ENCODE measurements at places on chromosomes 2 and 18.

- no peak for DNase-seq
Measured at GRCh38 chr2:69583321-69583833, 60.2 kb downstream of the AAK1 start.

DNA sequence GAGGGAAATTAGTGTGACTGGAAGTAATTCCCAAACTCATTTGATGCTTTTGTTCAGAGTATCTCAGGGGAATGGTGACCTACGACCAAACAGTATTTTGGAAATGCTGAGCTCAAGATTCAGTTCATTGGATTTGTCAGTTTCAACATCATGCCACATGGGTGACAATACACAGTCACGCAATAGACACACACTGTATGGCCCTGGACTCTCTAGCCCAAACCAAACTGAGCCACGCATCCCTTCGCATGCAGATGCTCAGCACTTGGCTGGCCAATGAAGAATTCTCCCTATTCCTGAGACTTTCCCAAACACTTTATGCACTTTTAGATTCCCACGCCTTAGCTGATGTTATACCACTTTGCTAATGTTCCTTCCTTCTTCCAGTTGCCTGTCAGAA, 10.0 kb downstream of the PDE1A start:
- no peak for DNase-seq

DNA sequence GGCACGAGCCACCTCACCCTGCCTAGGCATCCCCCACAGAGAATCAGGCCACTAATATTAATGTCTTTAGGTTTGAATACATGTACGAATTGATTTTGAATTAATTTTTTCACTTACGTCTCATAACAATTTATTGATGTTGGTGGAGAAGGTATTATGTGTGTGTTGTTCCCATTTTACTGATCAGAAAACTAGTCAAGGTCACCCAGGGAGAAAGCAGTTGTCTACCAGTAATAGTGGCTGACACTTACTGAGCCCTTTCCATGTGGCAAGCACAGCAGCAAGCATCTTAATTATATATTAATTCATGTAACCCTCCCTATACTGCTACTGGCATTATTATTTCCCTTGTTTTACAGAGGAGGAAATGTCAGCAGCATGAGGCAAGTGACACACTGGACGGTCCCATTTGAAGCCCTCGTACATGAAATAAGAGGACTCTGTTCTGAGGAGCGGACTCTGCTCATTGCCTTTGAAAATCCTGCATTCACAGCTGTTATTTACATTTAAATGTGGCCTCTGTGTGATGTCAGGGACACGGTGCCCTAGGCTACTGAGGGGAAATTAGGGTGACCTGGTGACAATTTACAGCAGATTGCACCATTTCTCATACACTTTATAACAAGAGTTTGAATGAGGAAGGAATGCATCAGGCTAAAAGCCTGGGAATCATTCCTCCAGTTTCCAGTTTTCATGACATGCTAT, 30.9 kb upstream of the KCNE4 start:
- DNase-seq, result no peak

DNA sequence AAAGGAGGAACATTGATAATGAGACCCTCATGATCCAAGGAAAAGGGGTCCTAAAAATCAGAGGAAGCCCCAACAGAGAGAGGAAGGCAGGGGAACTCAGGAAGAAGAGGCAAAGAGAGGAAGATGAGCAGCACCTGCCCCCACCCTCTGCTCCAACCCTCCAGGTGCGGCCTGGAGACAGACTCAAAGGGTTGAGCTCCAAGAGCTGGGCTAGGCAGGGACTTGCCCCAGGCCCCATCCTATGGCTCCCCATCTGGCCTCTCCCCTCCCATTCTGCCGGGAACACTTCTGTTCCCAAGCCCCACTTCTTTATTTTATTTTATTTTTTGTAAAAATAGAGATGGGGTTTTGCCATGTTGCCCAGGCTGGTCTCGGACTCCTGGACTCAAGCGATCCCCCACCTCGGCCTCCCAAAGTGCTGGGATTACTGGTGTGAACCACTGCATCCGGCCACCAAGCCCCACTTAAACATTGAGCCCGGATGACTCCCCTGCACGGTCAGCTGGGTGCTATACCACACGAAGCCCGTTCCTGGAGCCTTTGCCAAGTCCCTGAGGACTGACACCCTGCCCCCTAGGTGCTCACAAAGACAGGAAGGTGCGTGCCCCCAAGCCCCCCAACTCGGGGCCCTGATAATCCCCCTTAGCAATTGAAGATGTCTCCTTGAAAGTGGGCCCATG, 3.8 kb upstream of the GPR55 start:
- DNase-seq, result no peak

- DNase-seq, result no peak
Measured at GRCh38 chr2:128252501-128252900, 66.2 kb downstream of the HS6ST1 start.

DNA sequence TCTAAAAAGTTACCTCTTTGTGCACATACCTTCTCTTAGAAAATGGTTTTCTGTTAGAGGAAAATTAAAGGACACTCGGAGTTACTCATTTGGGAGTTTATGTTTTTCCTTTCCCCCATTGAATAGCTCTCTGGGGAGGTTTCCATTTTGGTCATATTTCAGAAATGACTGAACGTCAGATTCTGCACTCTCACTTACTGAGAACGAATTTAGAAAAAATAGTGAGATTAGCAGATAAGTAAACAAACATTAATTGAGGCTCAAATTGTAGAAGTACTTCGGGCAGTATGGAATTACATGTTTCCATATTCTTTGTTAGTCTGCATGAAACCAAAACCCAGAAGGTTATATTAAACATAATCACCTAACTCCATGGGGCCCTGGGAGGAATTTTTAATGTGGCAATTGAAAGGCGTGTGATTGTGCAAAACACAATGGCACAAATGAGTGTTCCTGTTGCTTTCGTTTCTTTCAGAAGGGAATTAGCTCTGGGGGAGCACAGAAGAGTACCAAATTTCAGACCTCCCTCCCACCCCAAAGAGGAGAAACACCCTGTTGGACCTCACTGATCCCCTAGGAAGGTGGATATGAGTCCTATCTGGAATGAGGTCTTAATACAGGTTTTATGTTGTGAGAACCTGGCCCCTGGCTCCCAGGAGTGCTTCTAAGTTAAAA, 212.3 kb downstream of the BCL2 start:
- no peak for DNase-seq

- peak; percentile 87 for DNase-seq
Measured at GRCh38 chr2:84958135-84959059, 12.6 kb upstream of the KCMF1 start.

DNA sequence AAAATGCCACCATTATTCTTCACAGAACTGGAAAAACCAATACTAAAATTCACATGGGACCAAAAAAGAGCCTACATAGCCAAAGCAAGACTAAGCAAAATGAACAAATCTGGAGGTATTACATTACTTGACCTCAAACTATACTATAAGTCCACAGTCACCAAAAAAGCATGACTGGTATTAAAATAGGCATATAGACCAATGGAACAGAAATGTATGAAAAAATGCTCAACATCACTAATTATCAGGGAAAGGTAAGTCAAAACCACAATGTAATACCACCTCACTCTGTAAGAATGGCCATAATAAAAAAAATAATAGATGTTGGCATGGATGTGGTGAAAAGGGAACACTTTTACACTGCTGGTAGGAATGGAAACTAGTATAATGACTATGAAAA, 158.6 kb downstream of the CDH2 start:
- DNase-seq, result no peak

GRCh38 chr2:37215250-37215649, 16.1 kb downstream of the CEBPZ start:
- DNase-seq, result no peak

- DNase-seq, result no peak
Measured at GRCh38 chr2:98881153-98881650, 54.8 kb downstream of the CRACDL start.

GRCh38 chr2:6580982-6581381, 284.7 kb downstream of the CMPK2 start:
- no peak for DNase-seq

DNA sequence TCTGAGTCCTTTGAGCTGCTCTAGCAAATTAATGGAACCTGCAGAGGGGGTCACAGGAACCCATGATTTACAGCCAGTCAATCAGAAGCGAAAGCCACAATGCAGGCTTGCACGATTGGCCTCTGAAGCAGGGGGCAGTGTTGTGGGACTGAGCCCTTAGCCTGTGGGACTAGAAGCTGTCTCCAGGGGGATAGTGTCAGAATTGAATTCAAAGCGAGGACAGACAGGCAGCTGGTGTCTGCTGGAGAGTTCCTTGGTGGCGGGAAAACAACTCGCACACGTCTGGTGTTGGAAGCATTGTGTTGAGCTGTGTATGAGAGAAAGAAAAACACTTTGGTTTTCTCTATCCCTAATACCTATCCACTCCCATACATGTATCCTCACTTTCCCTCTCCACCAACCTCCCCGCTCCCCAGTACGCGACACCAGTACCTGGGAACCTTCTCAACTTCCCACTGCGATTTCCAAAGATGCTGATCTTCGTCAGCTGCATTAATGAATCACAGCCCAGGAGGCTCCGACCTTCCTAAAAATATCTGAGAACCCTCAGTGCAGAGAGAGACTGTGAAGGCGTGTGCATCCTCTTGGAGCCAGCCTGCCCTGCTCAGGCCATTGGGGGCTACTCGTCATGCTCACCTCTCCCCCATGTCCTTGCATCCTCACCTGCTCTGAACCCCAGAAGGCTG, 88.2 kb downstream of the HS1BP3 start:
- DNase-seq, result no peak

DNA sequence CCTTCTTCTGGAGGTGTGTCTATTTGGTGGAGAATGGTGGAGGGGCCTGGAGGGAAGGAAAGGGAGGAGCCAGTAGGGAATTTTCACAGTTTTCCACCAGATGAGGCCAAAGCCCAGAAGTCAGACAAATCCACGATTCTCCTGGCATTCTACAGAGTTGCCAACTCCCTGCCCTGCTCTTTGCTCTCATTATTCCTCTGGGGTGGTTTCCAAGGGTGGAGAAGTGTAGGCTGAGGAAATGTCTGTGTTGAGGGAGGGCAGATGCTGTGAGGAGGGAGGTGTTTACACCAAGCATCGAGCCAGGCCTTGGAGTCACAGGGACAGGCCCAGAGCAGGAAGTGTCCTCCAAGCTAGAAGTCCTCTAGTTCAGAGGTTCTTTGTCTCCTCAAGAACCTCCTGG, 124.1 kb upstream of the LGALSL start:
- no peak for DNase-seq

DNA sequence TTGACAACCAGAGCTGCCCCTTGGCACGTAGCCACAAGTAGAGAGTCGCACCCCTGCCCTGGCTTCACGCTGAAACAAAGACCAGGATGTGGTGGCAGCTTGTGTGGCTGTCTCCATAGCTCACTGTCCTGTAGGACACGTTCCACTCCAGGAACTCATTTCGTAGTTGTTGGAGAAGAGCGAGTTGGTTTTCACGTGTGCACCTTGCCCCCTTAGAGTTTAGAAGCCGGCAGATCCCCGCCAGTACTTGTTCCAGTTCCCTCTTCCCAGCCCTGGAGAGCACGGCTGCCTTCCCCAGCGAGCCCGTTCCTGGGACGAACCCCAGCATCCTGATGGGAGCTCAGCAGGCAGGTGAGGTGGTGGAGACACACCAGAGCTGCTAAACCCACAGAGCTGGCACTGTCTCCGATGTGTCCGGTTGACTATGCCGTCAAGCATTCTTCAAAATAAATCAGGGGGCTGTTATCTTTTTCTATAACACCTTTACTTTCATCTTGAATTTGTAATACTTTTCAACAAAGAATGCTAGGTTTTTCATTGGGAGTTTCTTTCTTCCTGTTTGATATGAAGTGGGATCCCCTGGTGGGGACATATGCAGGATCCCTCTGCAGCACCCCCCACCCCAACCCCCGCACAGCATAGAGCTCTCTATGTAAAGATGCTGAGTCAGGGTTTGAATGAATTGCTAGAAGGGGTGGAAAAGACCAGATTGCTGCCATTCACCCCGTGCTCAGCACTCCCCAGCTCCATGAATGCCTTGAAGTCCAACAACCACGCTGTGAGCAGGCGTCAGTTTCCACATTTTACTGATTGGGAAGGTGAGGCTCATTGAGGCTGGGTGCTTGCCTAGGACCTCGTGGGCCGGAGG, 44.5 kb downstream of the GREB1 start:
- DNase-seq, result no peak

DNA sequence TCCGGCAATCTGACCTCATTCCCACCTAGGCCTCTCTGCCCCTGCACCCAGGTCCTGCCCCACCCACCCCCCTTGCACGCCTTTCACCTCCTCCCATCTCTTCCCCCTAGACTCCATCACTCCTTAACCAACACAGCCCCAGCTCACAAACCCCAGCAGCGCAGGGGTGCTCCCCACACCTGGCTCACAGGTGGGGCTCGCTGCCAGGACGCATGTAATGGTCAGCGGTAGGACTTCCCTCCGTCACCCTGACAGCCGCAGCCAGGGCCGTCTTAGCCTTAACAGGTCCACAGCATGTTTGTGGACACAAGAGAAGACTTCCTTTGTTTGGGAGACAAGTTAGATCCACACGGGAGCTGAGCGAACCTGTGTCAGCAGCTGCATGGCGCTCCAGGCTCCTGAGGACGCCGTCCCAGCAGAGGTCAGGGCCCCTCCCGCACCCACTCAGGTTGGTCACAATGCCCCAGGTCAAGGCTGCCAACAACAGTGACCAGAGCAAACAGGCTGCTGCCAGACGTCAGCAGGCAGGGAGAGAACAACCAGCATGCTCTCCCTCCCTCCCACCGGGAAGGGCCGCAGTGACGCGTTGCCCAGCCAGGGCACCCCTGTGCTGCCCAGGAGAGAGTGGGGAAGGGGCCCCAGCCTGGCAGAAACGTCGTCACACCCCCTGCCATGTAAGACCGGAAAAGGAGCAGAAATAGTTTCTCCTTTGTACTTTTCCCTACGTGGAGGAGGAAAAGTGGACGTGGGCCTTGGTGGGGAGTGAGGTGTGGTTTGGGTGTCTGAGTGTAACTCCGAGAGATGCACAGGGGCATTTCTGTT, 68.0 kb downstream of the PXDN start:
- DNase-seq, result no peak

- no peak for DNase-seq
Measured at GRCh38 chr18:52216666-52217065, 123.3 kb upstream of the DCC start.

DNA sequence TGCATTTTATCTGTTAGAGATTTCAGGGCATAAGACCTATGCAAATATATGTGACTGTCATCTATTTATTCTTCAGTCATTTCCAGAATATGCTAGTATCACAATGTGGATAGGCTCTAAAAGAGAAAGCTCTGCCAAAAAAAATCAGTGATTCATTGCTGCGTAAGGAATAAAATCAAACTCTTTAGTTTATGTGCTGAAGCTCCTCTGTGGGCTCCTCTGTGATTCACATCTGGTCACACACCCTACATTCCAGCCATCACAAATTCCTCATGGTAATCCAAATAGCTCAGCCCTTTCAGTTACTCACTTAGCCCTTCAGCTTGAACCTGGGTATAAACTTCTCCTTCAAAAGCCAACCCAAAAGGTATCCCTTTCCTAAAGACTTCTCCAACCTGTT, 21.4 kb downstream of the DLGAP1 start:
- DNase-seq, result no peak

GRCh38 chr2:223294756-223295155, 242.8 kb downstream of the KCNE4 start:
- DNase-seq, result no peak
